LHCN-M2 (cell line): ENCODE measurements at places on chromosomes 1 and 21.
A peak's percentile ranks its signal among the peaks of the same experiment; 100 is the strongest.

- no peak for DNase-seq
Observed at GRCh38 chr1:44483089-44483874, 78.2 kb downstream of the RNF220 start.

- no peak for DNase-seq
Observed at GRCh38 chr1:160408864-160409263, 8.5 kb downstream of the VANGL2 start.

DNA sequence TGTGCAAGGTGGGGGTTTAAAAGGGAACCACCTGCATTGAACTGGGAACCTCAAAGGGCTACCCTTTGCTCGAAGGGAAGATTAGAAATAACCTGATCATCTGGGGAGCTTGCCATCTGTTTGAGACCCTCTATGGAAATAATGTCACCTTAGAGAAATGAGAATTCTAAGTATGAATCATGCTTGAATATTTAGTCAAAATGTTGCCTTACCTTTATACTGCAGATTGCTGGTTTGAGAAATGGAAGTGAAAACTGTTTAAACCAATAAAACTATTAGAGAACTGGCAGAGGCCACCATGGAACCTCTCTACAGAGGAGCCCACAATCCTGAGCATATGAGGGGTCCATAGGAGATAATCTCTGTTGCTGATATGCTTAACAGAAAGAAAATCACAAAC lies 131.2 kb upstream of the FAM78B start:
- no peak for DNase-seq

DNA sequence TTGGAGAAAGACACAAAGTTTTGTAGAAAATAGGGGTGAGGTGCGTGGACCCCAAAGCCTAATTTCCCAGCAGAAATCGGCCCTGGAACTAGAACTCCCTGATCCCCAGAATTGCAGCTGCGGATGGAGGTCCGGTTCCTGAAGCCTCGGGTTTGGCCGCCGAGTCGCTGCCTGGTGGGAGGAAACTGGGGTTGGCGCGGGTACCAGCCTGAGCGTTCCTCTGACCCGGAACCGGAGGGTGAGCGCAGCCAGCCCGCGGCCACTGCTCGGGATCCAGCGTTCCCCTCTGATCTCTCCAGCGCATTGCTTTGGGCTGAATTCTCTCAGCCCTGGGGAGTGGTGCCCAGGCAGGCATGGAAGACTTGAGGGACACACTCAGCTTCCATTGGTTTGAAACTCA lies 1.6 kb downstream of the ST6GALNAC5 start:
- no peak for DNase-seq

- no peak for DNase-seq
Observed at GRCh38 chr21:43299441-43300277, 127.3 kb downstream of the SIK1 start.

DNA sequence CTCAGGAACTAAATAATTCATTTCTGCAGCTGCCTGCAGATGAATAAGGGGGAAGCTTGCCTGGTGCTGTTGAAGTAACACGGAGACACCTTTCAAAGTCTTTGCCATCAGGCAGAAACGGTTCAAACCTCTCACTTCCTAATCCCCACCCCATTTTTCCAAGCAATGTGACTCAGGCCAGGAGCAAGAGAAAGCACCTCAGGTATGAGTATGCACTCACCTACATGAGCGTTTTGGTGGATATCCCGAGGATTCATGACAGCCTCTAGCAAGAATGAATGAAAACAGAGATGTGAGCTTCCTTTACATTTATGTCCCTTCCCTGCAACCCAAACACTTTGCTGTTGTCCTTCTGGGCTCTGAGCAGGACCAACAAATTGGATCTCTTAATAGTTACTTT lies 63.4 kb upstream of the LAX1 start:
- DNase-seq: no peak

DNA sequence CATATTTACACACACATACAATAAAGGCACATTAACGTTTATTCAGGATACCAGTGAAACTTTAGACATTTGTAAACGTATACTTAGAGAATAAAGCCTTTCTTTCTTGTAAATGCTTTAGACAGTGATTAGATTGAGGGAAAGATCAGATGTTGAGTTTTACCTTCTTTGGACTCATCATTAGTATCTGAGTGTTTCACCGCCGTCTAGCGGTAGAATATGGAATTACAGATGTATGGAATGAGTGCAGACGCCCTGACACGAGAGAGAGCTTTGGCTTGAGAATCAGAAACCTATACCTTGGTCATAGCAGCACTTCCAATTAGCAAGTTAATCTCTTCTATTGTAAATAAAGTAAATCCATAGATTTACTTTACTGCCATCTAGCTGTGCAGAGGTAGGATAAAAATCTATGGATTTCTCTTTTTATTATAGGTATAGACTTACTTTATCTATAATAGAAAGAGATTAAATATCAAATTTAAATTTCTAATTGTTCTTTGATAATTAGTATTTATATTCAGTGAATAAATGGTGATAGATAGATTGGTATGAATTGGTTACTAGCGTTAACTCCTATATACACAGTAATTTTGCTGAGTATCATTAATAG lies 12.6 kb downstream of the FLG2 start:
- DNase-seq: peak; percentile 73

- DNase-seq: peak; percentile 45
Observed at GRCh38 chr1:230288641-230289349, 137.3 kb downstream of the PGBD5 start.

GRCh38 chr1:183776731-183777130 lies 28.2 kb upstream of the RGL1 start:
- DNase-seq: peak; percentile 21

GRCh38 chr1:63621698-63622097 lies 28.5 kb downstream of the PGM1 start:
- no peak for DNase-seq

GRCh38 chr1:68938051-68938666 lies 441.3 kb upstream of the DEPDC1 start:
- DNase-seq: no peak

DNA sequence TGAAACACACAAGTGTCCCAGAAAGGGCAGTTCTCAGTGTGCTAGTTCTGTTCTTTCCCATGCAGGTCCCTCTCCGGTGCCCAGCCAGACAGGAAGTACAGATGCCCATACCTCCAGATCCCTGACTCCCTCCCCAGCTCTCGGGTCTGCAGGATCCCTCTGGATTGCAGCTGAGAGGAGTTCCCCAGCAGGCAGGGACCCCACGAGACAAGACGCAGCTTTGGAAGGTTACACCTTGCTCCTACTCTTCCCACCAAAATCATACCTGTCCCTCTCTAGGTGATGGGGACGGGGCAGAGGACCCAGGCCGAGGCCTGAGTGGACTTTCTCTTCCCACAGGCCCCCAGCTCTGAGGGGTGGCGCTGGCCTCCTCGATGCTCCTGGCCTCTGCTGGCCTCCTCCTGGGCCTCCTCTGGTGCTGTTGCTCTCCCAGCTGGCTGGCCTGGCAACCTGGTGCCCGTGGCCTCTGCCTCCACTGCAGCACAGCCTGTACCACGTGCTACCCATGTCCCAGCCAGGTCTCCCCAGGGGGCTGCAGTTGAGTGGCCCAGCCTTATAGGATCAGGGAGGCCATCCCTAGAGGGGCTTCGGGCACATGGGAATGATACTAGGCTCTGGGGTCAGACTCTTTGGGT lies 9.4 kb downstream of the LDLRAD2 start:
- DNase-seq: no peak

DNA sequence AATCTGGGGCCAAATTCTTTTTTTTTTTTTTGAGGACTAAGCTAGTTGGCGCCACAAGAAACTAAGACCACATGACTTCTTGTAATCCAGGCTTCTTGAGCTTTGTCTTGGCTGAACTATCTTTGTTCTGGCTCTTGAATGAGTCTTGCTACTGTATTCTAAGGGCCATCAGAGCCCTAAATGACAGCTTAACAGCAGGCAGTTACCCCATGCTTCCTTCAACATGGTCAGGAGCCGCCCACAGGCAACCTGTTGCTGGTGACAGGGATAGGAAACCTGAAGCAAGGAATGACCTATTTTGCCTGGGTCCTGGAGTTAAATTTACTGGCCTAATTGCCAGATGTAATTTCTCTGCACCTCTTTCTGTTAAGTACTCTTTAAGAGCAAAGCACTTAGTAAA lies 188.2 kb upstream of the PLXNA2 start:
- DNase-seq: no peak

DNA sequence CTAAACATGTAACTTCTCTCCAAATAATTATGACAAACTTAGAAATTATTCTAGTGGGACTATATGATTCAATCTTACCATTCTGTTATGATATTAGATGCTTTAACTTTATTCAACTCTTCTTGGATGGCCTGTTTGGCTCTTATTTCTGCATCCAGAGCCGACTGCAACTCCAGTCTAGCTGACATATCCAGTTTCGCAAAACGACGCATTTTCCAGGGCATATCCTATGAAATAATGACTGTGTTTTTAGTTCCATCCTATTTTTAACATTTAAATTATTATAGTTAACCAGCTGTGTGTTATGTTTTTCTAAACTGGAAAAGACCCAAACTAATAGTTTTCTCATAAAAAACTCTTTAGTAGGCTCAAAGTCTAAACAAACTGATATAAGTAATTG lies 133.7 kb downstream of the COQ8A start:
- no peak for DNase-seq

DNA sequence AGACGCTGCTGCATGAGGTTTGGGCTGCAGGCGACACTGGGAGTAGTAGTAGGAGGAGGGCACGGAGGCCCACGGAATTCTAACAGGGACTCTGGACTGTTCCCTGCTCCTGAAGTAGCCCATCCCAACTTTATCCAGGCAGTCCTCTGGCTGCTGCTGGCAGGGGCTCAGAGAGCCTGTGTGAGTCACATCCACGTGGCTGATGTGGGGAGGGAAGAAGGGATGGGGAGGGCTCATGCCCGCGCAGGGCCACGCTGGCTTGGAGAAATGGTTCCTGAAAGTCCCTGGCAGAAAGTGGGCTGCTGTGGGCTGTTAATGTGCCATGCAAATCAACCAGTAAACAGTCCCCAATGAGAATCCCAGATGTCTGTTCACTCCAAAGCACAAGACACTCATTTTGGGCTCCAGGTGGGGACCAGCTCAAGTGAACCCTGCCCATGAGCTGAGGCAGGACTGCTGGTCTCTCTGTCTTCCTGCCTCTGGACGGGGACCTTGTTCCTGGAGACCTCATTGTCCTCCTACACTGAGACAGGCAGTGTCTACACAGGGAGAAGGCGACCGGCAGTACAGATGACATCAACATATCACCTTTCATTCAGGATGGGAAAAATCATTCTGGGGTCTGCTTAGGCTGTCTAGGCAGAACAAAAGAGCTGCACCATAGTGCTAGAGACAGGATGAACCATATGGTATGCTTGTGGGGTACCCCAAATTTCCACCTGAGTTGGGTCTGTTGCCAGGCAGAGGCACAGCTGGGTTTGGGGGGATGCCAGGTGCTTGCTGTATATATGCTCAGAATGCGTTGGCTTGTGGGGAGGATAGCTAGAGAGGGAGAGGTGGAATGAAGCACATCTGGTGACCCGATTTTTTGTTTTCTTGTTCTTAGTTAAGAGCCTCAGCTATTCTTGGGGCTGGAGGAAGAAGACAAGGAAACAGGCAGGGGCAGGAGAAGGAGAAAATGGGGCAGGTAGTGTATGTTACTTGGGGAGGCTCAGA lies 57.9 kb upstream of the FMOD start:
- peak; percentile 73 for DNase-seq

DNA sequence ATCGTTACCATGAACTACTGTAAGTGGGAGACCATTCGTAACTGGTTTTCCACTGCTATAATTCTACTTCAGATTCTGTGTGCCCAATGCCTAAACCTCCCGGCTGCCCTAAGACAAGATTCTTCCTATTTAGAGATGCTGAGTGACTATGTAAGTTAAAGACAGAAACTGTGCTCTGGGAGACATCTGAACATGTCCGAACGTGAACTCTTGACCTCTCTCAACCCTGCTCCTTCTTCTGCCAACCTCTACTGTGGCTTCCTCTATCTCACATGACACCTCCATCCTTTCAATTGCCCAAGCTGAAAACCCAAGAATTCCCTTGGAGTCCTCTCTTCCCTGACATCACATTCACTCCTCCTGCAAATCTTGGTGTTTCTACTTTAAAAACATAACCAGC lies 182.9 kb downstream of the AKT3 start:
- no peak for DNase-seq

GRCh38 chr1:66415866-66416265 lies 118.1 kb upstream of the SGIP1 start:
- no peak for DNase-seq

DNA sequence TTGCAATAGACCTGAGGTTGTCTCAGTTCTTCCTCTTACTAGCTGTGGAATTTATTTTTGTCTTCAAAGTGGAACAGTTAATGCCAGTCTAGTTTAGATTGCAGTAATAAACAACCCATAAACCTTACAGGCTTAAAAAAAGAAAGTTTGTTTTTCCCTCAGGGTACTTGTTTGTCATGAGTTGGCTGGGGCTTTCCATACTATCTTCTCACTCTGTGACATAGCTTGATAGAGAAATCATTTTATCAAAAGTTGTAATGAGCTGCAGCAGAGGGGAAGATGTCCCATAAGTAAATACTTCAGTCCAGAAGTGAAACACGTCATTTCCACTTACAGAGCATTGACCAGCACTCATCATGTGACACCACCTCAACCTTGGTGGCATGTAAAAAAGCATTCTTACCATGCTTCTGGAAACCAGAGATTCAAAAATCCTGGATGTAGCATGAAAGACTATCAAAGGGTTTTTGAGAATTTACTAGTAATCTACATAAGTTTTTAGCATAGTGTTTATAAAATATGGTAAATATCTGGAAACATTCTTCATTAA lies 62.8 kb upstream of the COL11A1 start:
- peak; percentile 51 for DNase-seq

DNA sequence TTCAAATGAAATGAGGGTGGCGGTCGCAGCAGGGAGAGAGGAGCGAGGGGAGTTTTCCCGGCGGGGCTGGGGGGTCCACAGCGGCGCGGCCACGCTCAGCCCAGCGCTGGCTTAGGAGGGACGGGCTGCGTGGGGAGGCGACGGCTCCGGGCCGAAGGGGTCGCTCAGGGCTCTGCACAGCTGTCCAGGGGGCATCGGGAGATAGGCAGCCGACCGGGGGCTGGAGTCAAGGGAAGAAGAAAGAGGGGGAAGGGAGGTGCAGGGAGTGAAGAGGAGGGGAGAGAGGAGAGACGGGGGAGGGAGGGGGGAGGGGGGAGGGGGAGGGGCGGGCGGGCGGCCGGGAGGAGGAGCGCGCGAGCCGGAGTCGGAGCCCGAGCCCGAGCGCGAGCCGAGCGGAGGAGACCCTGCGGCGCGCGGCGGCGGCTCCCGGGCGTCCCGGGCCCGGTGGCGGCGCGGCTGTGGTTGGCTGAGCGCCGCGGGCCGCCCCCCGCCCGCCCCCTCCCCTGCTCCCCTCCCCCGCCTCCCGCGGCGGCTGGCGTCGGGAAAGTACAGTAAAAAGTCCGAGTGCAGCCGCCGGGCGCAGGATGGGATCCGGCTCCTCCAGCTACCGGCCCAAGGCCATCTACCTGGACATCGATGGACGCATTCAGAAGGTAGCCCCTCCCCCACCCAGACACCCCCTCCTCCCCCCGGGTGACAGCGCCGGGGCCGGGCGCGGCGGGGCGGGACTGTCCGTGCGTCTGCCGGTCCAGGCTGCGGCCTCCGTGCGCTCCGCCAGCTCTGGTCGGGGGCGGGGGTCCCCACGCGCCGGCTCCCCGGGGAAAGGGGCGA lies at the start of gene PDE9A:
PDE9A (plus strand) TSS at position 391 of the 831 bp plus-strand sequence; CDS start at position 585, 194 bp downstream.
- DNase-seq: no peak

- peak; percentile 97 for DNase-seq
Observed at GRCh38 chr1:94648225-94649007, 106.9 kb upstream of the F3 start.
